NCI-H1930 (cell line): ENCODE measurements at places on chromosomes 12 and 14.

GRCh38 chr14:56708704-56709103 is 101.6 kb downstream of the OTX2 start:
- DNase-seq, result no peak

GRCh38 chr12:89636052-89636775 is 72.4 kb downstream of the ATP2B1 start:
- DNase-seq, result no peak

DNA sequence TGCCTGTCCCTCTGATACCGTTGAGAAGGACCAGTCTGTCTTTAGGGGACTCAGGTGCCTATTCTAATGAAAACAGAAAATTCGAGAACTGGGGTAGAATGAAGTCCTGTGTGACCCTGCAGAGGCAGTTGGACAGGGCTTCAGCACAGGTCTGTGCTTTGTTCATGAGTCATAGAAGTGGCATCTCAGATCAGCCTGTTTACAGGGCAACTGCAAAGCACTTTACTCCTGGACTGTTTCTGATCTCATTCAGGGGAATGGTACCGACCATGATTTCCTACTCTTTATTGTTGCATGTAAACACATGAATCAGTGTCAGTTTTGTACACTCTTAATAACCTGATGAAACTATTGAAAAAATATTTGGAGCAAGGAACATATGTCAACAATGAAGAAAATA is 1517.0 kb downstream of the AACS start:
- no peak for DNase-seq

DNA sequence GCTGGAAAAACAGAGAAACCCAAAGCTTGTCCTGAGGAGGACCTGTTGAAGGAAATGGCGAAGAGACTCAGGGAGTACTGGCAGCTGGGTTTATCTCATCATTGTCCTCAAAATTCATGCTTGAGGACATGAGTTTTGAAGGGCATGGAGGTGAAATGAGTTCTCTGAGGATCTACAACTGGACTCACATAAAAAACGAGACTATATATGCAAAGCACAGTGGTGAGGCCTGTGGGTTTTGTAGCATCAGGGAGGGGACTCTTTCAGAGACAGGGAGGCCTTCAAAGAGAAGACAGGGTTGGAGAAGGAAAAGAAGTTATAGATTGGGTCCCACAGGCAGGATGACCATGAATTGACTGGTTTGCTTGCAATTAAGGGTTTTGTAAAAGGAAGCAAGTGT is 71.3 kb upstream of the SCN8A start:
- DNase-seq, result no peak

DNA sequence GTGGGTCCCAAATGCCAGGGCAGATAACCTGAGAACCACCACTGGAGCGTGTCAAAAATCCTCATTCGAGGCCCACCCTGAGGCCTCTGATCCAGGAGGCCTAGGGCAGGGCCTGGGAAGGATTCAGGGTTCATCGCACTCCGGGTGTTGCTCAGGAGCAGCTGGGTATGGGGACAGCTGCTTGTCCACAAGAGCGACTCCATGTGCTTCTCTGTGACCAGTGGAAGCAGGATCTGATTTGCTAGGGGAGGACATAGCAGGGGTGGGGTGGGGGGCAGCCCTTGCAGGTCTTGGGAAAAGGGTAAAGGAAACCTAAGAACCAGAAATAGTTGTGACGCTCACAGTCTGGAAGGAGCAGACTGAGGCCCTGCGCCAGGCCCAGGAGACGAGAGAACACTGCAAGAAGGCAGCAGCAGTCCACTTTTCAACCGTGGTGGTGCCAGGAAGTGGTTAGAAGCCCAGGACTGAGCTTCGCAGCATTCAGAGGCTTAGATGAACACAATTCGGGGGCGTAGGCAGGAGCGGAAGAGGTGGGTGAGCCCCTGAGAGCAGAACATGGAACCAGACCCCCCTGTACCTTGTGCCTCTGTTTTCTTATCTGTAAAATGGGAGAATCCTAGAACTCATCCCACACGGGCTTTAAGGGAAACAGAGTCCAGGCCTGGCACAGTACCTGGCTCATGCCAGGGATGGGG is 33.7 kb downstream of the ITPK1 start:
- no peak for DNase-seq

GRCh38 chr12:53735556-53735955 is 8.3 kb upstream of the CALCOCO1 start:
- DNase-seq, result no peak

DNA sequence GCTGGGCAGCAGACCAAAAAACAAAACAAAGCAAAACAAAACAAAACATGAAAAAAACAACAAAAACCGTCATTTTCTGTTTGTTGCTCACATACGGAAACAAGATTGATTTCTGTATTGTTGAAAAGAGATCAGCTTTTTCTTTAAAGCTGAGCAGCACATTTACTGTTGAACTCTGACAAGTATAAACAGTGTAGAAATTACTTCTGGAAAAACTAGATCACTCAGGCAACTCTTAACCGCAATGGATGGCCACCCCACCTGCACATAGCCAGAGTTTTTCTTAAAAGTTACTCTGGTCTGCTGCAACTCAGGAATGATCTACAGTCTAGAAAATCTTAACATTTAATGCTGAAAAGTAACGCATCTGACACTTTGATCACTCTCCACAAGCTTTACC is 80.9 kb downstream of the PPM1H start:
- DNase-seq, result no peak

- DNase-seq, result no peak
Observed at GRCh38 chr14:94041551-94042346, 15.6 kb downstream of the OTUB2 start.

DNA sequence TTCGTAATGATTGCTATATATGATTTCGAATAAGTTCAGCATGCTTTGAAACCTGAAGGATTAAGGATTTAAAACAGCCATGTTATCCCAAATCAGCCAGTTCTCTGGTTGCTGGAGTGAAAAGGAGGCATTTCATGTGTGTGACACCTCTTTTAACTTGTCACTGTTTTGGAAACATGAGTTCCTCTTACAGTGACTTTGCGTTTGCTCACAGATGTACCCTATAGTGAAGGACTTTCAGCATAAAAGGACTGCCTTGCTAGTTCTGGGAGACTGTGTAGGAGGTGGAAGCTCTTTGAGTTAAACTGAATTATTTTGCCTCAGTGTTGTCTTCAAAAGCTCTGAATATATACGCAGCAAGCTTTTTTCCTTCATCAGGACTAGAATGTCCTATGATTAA is 7.6 kb downstream of the RNASE11 start:
- no peak for DNase-seq

- DNase-seq, result no peak
Observed at GRCh38 chr12:19014240-19014639, 115.3 kb upstream of the PLEKHA5 start.

GRCh38 chr12:57983146-57983857 is 41.9 kb downstream of the ATP23 start:
- peak; percentile 19 for DNase-seq

- DNase-seq, result no peak
Observed at GRCh38 chr12:21539797-21540196, 13.7 kb downstream of the SPX start.

DNA sequence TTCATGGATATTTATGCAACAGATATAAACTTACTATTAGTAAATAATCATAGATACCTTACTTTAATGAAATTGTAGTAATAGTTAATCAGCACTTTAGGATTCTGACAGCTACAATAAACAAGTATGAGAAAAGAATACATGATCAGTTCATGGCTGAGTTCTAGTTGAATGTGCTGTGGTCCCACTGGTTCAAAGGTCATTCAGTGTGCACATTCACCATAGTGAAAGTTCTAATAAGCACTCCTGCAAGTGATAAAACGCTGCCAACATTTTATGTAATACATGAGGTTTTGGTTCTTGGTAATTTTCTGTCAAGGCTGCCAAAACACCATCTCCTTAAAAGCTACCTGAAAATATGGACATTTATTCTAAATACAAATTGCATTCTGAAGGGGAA is 92.6 kb downstream of the NUMB start:
- DNase-seq, result no peak

DNA sequence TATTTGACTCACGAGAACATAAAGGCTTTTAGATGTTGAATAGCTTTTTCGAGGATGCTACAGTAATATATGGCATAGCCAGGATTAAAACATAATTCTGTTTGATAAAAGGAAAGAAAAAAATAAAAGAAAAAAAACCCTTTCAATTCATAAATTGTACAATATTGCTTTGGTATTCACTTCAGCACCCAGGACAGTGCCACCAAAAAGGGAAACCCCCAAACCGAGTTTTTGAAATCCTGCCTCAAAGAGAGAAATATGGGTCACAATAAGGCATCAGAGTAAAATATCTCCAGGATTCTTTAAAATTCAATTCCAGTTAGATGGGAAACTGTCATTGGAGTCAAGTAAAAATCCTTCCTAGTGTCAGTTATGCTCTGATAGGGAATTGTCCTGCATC is 551.2 kb upstream of the SEL1L start:
- no peak for DNase-seq

DNA sequence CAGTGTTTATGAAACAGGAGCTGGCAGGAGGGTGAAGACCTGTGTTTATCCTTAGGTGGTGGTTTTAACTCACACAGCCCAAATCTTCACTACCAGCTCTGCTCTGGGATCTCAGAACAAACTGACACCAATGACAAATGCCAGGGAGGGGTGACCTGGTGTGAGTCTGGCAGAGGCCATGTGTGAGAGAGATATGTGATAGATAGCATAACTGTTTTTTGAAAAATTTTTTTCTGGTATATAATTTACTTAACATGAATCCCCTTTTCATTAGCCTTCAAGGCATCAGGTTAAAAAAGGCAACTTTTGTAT is 51.5 kb downstream of the SLC38A4 start:
- no peak for DNase-seq
